ENCODE measurements at places on chromosomes 2 and 18.

DNA sequence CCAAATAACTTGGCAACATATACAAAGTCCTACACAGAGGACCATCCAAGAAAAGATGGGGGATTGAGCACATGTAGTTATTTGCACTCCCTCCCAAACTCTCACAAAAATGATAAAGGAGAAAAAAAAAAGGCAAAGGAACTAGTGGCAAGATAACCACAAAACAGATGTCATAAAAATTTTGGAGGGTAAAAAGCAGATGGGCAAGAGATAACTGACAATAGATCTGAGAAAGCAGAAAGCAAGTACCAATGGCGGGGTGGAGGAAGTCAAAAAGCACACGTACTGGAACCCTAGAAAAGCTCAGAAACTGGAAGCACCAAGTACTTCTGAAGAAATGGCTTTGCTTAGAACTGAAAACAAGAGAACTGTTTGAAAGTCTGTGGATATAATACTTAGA, 82.0 kb downstream of the WDPCP start:
- no peak for DNase-seq

DNA sequence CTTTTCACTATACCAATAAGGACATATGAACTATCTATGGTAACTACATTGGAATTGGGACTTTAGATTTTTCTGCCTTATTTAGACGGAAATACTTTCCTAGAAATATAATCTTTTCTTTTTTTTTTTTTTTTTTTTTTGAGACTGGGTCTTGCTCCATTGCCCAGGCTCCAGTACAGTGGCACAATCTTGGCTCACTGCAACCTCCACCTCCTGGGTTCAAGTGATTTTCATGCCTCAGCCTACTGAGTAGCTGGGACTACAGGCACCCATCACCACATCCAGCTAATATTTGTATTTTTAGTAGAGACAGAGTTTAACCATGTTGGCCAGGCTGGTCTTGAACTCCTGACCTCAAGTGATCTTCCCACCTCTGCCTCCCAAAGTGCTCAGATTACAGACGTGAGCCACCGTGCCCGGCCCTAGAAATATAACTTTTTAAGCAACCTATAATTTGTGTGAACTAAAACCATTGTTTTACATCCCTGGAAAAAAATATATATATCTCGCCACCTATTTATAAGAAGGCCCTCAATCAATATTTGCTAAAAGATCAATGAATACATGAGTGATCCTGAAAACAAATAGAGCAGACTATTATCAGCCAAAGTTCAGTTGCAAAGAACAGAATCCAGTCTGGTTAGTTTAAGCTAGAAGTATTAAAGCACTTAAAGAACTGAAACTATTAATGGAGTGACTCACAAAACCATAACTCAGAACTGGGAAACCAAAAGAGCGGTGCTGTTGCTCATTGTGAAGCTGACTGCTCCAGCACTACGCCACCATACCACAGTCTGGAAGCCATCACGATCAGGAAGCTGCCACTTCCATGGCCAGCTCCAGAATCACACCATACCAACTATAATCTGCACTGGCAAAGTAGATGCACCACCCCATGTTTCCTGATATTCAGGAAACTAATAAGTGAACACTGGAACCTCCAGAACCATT, 8.4 kb upstream of the HNRNPLL start:
- DNase-seq = no peak

DNA sequence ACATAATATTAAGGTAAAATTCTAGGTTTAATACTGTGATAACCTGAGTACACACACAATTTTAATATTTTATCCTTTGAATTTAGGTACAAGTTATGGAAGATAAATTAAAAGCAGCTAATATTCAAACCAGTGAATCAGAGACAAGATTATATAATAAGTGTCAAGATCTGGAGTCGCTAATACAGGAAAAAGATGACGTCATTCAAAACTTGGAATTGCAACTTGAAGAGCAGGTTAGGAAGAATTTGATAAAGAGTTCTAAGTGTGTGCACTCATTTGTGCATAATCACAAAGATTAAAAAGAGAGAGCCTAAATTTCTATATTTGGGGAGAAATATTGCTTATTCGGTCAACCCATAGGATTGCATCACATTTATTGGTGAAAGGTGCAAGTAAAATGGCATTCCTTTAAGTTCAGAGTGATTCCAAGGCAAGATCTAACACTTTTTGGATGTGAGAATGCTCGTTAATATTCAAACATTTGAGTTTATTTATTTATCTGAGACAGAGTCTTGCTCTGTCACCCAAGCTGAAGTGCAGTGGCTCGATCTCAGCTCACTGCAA, 16.3 kb upstream of the C1GALT1C1L start:
- no peak for DNase-seq

- no peak for DNase-seq
Observed at GRCh38 chr2:43344868-43345373, 118.5 kb upstream of the ZFP36L2 start.

DNA sequence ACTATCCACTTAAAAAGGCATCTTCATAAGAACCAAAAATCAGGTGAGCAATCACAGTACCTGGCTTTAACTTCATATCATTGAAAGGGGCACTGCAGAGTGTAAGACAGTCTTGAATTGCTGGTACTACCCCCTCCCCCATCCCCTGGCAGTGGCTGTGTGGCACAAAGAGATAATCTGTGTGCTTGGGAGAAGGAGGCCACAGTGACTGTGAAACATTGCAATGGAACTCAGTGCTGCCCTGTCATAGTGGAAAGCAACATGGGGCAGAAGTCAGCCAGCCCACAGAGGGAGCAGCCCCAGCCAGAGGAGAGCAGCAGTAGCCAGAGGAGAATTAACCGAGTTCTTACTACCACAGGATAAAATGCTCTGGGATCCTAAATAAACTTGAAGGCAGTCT, 45.3 kb upstream of the UGP2 start:
- no peak for DNase-seq

DNA sequence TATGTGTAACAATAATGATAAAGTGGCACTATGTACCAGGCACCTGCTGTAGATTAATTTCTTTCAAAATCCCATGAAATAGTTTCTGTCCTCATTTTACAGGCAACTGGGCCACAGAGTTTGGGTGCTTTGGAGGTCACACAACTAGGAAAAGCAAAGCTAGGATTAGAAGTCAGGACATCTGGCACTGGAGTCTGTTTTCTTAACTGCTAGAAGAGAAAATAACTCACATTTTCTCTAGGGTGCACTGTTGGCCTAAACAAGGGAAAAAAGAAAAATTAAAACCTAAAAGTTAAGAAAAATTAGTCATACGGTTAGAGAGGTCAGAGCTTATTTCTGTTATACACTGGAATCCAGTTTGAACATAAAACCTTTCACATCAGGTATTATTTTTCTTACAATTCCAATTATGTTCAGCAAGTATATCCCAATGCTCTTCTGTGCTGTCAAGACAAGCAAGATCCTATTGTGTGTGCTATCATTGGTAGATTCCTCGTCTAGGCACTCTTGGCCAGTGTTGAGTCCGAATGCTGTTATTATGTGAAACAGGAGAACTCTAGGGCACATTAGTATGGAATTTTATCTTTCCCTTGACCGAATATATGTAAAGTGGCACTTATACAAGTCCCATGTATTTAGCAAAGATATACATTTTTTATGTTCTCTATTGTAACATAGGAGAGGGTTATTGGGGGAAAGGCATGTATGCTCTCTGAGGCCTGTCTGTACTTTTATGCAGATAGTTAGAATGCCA, 1.5 kb upstream of the OSGEPL1 start:
- no peak for DNase-seq

- DNase-seq = no peak
Observed at GRCh38 chr2:176534798-176535466, 265.7 kb downstream of the MTX2 start.

- DNase-seq = no peak
Observed at GRCh38 chr2:196849895-196850294, 40.7 kb upstream of the C2orf66 start.

- no peak for DNase-seq
Observed at GRCh38 chr2:25188405-25188804, 20.0 kb upstream of the POMC start.

DNA sequence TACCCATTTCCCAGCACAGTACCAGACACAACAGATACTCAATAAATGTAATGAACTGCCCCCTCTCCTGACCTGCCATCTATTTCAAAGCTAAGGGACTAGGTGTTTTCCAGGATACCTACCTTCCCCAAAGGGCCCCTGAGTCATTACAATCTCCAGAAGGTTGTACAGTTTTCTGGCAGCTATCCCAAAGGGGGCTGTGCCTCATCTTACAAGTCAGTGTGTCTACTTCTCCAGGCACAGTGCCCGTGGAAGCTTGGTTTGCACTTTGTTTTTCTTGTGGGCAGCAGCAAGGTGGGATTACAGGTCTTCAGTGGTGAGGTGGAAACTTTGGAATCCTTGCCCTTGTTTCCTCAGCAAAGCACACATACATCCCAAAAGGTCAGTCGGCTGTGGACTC, 62.8 kb upstream of the CYP26B1 start:
- DNase-seq = no peak

DNA sequence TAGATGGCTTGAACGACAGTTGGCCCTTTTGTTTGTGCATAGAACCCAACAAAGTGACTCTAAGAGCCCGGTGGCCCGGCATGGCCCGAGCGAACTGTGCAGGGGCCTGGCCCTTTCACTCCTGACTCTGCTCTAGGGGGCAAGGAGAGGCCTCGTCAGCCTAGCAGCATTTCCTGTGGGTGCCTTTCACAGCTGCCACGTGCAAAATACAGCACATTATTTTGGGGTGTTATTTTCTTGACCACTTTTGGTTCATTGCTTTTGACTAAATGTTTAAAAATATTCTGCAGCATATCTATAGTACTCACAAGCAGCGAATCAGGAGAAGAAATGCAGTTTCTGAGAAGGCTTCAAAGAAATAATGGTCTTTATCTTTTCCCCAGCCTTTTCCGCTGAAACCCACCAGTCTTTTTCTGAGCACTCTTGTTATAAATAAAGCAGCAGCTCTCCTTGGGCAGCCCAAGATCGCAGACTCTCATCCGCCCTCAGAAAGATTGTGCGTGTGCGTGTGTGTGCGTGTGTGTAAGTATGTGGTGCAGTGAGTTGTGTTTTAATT, 31.3 kb downstream of the DGKD start:
- DNase-seq = no peak

All from activated T-helper 1 cell treated with anti-CD3 and anti-CD28 coated beads, Interleukin-2, amount 50 U/mL, for 16 hours (primary cell).